ENCODE measurements at places on chromosomes 16 and 17.
A peak's percentile ranks its signal among the peaks of the same experiment; 100 is the strongest.

DNA sequence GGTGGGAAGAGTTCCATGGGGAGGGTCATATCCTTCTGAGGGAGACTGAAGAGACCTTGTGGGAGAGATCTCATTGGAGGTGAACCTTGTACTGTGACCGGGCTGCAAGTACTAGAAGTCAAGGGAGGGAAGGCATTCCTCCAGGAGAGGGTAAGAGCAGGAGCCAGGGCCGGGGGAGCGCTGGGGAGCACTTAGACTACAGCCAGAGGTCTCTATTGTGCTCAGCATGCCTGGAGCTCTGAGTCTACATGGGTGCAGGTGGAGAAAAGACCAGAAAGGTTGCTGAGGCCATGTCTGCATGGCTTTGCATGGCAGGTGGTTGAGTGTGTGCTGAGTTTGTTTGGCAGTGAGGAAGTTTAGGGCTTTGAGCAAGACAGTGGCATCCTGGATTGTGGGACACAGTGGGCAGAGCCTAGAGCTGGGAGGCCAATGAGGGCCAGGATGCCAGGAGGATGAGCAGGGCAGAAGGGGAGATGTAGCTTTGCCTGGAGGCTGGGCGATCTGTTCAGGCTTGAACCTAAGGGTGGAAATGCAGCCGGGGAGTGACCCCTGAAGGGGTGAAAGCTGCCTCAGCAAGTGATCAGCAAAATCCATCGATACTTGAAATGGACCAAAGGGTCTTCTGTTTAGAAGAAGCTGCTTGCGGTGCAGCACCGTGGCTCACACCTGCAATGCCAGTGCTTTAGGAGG lies 317.4 kb upstream of the TNRC6C start:
- no peaks in the 10 kb centered on the region for H3K4me1 ChIP-seq
- no peak overlapping the region for H3K4me3 ChIP-seq
- H3K27me3 ChIP-seq = no peaks in the 10 kb centered on the region
- no peaks in the 10 kb centered on the region for H3K36me3 ChIP-seq
- H3K27ac ChIP-seq = no peak overlapping the region

DNA sequence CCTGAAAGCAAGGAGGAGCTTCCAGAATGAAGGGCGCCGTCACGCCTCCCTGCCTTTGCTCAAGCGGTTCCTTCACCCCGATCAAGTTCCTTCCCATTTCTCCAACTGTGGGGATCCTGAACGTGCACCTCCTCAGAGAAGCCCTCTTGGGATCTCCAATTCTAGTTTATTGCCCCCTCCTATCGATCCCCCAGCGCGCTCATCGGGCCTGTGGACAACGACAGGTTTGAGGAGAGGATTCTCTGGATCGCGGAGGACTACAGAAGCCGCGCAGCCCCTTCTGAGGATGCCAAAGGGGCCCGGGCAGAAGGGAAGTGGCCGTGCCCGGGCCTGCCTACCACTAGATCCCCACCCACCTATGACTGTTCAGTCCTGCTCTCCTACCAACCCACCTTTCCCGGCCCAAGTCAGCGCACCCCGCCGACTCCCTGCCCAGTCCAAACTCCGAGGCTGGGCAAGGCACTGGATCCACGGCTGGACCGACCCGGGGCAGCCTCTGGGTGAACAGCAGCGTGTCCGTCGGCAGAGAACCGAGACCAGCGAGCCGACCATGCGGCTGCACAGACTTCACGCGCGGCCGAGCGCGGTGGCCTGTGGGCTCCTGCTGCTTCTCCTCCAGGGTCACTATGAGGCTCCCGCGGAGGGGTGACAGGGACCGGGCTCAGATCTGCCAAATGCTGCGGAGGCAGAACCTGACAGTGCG lies 12.8 kb upstream of the CES3 start:
- peak overlapping the region; percentile 25 for H3K27ac ChIP-seq
- H3K4me3 ChIP-seq = peak overlapping the region; percentile 56
- no peaks in the 10 kb centered on the region for H3K27me3 ChIP-seq
- DNase-seq = no peak

DNA sequence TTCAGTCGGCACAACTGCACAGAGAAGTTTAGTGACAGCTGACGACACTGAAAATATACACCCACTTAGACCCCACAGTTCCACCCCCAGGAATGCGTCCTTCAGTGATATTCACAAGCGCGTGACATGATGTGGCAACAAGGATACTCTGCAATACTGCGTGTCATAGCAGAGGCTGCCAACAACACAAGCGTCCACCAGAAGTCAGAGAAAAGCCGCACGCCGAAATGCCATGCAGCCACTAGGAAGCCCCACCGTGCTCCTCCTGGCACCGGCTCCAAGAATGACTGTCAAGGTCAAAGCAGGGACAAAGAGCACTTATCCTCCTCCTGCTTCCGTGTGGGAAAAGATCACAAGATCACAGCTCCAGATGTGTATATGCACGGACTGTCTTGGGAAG lies 3.5 kb downstream of the ATP2A3 start:
- no peaks in the 10 kb centered on the region for H3K36me3 ChIP-seq
- no peak for DNase-seq
- peak overlapping the region; percentile 10 for H3K4me3 ChIP-seq
- H3K4me1 ChIP-seq = peaks cover 68% of the 10 kb centered on the region

GRCh38 chr17:17859909-17860765 lies 23.4 kb upstream of the SREBF1 start:
- DNase-seq = peak; percentile 78
- no peaks in the 10 kb centered on the region for H3K4me1 ChIP-seq
- no peak overlapping the region for H3K4me3 ChIP-seq
- no peak overlapping the region for H3K27ac ChIP-seq
- H3K27me3 ChIP-seq = no peaks in the 10 kb centered on the region

DNA sequence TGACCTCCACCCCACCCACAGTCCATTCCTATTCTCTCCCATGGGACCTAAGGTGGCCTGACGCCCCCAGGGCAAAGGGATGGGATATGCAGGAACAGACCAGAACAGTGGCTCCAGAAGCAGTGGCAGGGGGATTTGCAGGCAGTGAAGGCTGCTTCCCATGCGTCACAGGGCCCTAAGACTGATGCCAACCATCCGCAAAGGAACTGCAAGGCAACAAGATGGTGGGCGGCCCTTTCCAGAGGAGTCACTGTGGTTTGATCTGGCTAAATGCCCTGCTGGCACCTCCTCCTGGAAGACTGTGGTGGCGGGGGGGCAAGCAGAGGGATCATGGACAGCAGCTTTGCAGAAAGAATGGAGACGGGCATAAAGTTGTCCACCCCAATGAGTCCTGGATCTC lies 4.4 kb upstream of the SLC39A11 start:
- no peak overlapping the region for H3K27ac ChIP-seq
- no peaks in the 10 kb centered on the region for H3K27me3 ChIP-seq
- H3K36me3 ChIP-seq = no peaks in the 10 kb centered on the region
- no peak overlapping the region for H3K4me3 ChIP-seq
- H3K4me1 ChIP-seq = no peaks in the 10 kb centered on the region

GRCh38 chr17:80689129-80689619 lies 144.5 kb downstream of the RPTOR start:
- H3K4me3 ChIP-seq = no peak overlapping the region
- H3K27me3 ChIP-seq = no peaks in the 10 kb centered on the region
- no peaks in the 10 kb centered on the region for H3K4me1 ChIP-seq
- no peaks in the 10 kb centered on the region for H3K36me3 ChIP-seq
- H3K27ac ChIP-seq = no peak overlapping the region

GRCh38 chr17:4645642-4646041 lies 4.2 kb upstream of the ALOX15 start:
- no peak overlapping the region for H3K27ac ChIP-seq
- H3K4me1 ChIP-seq = no peaks in the 10 kb centered on the region
- no peak overlapping the region for H3K4me3 ChIP-seq
- no peaks in the 10 kb centered on the region for H3K27me3 ChIP-seq
- DNase-seq = no peak

DNA sequence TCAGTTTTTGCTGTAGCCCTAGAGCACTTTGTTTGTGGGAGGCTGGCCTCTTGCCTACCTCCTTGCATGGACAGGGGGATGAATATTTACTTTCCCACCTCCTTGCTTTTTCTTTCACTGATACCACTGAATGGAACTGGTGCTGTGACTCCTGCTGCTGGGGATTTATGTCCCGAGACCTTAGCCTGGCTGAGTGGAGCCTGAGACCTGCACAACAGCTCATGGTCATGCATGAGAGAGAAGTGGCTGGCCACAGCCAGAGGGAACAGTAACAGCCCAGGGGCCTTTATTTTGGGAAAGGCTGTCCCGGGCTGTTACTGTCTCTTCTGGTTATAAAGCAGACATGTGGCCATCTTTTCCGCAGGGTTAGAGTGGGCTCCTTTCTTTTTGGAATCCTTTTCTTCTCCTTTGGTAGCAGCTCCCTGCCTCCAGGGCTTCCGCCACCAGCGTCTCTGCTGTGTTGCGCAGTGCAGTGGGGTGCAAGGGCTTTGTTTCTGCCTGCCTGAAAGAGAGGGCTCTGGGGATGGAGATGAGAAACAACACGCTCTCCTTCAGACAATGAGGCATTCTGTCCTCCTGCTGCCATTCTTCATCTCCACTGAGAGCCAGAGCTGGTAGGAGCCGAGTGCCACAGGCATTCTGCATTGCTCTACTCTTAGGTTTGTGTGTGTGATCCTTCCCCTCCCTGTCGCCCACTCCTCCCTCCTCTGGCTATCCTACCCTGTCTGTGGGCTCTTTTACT lies 14.5 kb downstream of the SNX11 start:
- no peak overlapping the region for H3K4me3 ChIP-seq
- H3K4me1 ChIP-seq = no peaks in the 10 kb centered on the region
- no peak overlapping the region for H3K27ac ChIP-seq
- no peak for DNase-seq

GRCh38 chr17:80313160-80313829 lies 52.6 kb downstream of the RNF213 start:
- DNase-seq = peak; percentile 9
- no peaks in the 10 kb centered on the region for H3K4me1 ChIP-seq

- no peaks in the 10 kb centered on the region for H3K36me3 ChIP-seq
- H3K4me1 ChIP-seq = peaks cover 41% of the 10 kb centered on the region
- H3K27me3 ChIP-seq = no peaks in the 10 kb centered on the region
- H3K4me3 ChIP-seq = peak overlapping the region; percentile 95
These were observed 678 bp downstream of the CDR2L start for GRCh38 chr17:74987909-74988711.

DNA sequence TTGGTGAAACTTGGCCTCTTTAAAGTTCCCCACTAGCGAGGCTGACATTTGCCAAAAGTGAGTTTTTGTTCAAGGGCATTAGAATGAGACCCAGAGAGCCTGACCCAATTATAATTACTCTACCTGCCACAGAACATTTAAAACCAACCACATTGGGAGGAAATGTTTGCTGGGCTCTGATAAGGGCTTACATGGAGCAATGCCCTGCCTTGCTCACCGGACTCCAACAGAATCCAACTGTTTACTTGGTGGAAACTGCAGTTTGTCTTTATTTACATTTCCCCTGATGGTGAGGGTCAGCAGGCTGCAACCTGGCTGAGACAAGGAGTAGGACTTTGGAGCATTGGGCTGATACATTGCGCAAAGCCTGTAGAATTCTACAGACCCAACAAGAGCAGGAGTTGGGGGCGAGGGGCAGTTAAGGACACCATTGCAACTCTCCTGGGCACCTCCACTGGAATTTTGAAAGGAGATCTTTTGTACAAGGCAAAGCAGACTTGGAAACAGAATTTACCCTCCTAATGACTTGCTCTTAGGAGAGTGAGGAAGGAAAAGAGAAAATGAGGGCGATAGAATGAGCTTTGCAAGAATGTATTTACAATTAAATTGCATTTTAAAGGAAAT lies 368.6 kb downstream of the SHISA9 start:
- no peaks in the 10 kb centered on the region for H3K36me3 ChIP-seq
- no peak for DNase-seq
- no peak overlapping the region for H3K4me3 ChIP-seq
- H3K27ac ChIP-seq = no peak overlapping the region
- H3K4me1 ChIP-seq = no peaks in the 10 kb centered on the region

DNA sequence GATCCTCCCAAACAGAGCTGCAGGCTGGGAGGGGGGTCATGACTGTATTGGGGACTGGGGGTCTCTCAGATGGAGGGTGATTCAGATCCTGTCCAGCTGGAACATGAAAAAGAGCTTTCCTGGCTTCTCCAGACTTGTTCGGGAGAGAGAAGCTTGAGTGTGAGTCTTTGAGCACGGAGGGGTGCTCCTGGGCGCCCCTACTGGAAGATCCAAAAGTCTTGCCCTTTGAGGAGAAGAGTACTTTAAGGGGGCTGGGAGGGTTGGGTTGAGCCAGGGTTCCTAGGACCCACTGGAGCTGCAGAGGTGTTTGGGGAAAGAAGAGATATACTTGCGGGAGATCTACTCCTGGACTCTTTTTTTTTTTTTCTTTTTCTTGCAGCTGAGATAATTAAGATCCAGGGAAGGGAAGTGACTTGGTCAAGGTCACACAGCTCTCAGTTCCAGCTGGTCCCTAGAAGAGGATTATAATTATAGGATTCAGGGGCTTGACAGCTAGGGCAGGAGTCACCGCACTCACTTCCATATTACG lies 8.4 kb downstream of the RARA start:
- H3K27me3 ChIP-seq = no peaks in the 10 kb centered on the region
- H3K4me1 ChIP-seq = peaks cover 8% of the 10 kb centered on the region
- H3K36me3 ChIP-seq = no peaks in the 10 kb centered on the region
- peak overlapping the region; percentile 84 for H3K27ac ChIP-seq

GRCh38 chr17:63066158-63066813 lies 100.3 kb downstream of the TANC2 start:
- no peak overlapping the region for H3K27ac ChIP-seq
- no peak for DNase-seq
- no peaks in the 10 kb centered on the region for H3K4me1 ChIP-seq
- H3K27me3 ChIP-seq = no peaks in the 10 kb centered on the region
- no peak overlapping the region for H3K4me3 ChIP-seq
- H3K36me3 ChIP-seq = no peaks in the 10 kb centered on the region

DNA sequence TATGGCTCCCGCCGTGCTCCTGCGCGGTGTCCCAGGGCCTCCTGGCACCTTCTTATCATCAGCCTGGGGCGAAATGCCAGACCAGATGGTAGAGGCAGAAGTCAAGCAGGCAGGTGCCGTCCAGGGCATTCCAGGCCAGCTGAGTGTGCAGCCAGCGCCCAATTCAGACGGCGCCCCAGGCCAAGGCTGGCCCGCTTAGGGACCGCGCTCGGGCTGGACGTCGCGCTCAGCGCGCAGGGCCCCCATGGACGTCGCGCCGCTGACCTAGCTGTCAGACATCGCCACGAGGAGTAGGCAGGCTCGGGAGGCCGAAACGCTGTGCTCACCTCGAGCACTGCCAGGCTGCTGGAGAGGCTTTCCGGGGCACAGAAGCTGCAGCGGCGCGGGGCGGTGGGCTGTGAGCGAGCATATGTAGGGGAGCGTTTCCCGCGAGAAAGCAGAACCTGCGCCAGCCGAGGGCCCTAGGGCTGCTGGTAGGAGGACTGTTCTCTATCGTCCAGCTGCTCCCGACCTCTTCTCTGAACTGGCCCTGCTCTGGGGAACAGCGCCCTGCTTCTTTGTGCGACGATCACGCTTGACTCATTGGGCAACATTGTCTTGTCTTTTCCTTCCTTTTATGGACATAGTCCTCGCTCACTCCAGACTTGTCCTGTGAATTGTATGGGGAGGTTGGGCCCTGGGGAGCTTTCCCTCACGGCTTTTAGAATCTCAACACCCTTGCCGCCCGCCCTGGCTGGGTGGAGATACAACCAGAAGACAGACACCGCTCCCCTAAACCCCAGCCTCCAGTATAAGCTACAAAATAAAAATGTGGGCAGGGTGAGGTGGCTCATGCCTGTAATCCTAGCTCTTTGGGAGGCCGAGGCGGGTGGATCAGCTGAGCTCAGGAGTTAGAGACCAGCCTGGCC lies 8.4 kb upstream of the CA4 start:
- H3K4me1 ChIP-seq = peaks cover 8% of the 10 kb centered on the region
- H3K27me3 ChIP-seq = no peaks in the 10 kb centered on the region
- H3K36me3 ChIP-seq = no peaks in the 10 kb centered on the region
